ENCODE measurements at places on chromosomes 13 and 19.

GRCh38 chr13:78999494-78999893 lies 340.5 kb upstream of the OBI1 start:
- no peak overlapping the region for H3K4me3 ChIP-seq
- H3K4me1 ChIP-seq: no peaks in the 10 kb centered on the region
- no peak for DNase-seq
- H3K27me3 ChIP-seq: no peaks in the 10 kb centered on the region
- no peaks in the 10 kb centered on the region for H3K36me3 ChIP-seq

DNA sequence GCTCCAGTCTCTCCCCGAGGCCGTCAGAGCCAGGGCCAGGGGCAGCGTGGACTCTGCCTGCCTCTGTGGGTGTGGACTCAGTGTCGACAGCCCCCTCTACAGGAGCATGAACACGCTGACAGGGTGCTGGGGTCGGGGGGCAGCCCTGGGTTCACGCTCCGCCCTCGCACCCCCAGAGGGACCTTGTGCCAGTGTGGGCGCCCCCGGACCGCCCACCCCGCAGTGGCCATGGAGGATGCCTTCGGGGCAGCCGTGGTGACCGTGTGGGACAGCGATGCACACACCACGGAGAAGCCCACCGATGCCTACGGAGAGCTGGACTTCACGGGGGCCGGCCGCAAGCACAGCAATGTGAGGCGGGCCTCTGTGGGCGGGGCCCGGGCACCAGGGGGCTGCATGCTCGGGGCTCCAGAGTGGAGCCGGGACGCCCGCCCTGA lies 8.3 kb downstream of the TRPM4 start:
- H3K27ac ChIP-seq: peak overlapping the region; percentile 73
- H3K36me3 ChIP-seq: peaks cover 23% of the 10 kb centered on the region
- no peak for DNase-seq
- H3K4me1 ChIP-seq: peaks cover 14% of the 10 kb centered on the region

DNA sequence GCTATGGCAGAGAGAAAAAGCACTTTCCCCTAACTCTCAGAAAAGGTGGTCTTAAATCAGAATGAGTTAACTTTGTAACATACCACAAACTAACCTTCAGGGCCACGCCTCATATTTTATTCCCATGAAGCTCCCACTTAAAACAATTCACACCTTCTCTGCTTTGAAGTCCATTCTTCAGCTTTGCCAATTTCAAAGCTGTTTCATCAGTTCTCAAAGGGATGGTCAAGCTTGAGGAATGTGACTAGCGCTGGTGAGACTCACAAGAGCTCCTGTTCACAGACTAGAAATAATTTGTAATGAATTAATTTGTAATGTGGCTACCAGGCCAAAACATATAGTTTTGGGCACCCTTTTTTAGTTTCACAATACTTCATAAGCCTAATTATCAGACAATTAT lies 68.2 kb downstream of the STK24 start:
- H3K4me1 ChIP-seq: peaks cover 65% of the 10 kb centered on the region
- peak overlapping the region; percentile 75 for H3K27ac ChIP-seq
- H3K4me3 ChIP-seq: no peak overlapping the region
- H3K27me3 ChIP-seq: no peaks in the 10 kb centered on the region
- DNase-seq: no peak

GRCh38 chr19:14414926-14415690 lies 4.0 kb downstream of the DDX39A start:
- H3K36me3 ChIP-seq: peaks cover 37% of the 10 kb centered on the region
- no peaks in the 10 kb centered on the region for H3K27me3 ChIP-seq
- DNase-seq: no peak

GRCh38 chr13:50513300-50513877 lies 330.1 kb downstream of the DLEU7 start:
- no peak for DNase-seq
- no peak overlapping the region for H3K4me3 ChIP-seq
- no peaks in the 10 kb centered on the region for H3K36me3 ChIP-seq
- H3K27me3 ChIP-seq: no peaks in the 10 kb centered on the region

GRCh38 chr13:99133230-99133629 lies 67.4 kb upstream of the UBAC2 start:
- H3K36me3 ChIP-seq: no peaks in the 10 kb centered on the region
- no peaks in the 10 kb centered on the region for H3K4me1 ChIP-seq
- H3K4me3 ChIP-seq: no peak overlapping the region
- no peak overlapping the region for H3K27ac ChIP-seq

- no peaks in the 10 kb centered on the region for H3K36me3 ChIP-seq
- no peak overlapping the region for H3K4me3 ChIP-seq
- peaks cover 6% of the 10 kb centered on the region for H3K4me1 ChIP-seq
- no peak for DNase-seq
Observed at GRCh38 chr13:29434217-29434945, 161.1 kb downstream of the SLC7A1 start.

GRCh38 chr19:28290963-28291657 lies 921.8 kb downstream of the UQCRFS1 start:
- no peak for DNase-seq
- no peaks in the 10 kb centered on the region for H3K27me3 ChIP-seq

DNA sequence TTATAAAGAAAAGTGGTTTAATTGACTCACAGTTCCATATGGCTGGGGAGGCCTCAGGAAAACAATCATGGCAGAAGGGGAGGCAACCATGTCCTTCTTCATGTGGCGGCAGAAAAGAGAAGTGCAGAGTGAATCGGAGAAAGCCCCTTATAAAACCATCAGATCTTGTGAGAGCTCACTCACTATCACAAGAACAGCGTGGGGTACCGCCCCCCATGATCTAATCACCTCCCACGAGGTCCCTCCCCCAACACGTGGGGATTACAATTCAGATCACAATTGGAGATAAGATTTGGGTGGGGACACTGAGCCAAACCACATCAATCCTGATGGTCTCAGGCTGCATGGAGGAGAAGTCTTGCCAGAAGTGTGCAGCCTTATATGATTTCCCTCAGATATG lies 26.0 kb downstream of the TM9SF2 start:
- DNase-seq: no peak
- H3K27me3 ChIP-seq: no peaks in the 10 kb centered on the region
- no peak overlapping the region for H3K4me3 ChIP-seq
- H3K4me1 ChIP-seq: no peaks in the 10 kb centered on the region
- H3K36me3 ChIP-seq: peaks cover 56% of the 10 kb centered on the region

- DNase-seq: no peak
- H3K4me3 ChIP-seq: no peak overlapping the region
- no peaks in the 10 kb centered on the region for H3K27me3 ChIP-seq
- H3K36me3 ChIP-seq: no peaks in the 10 kb centered on the region
- H3K4me1 ChIP-seq: no peaks in the 10 kb centered on the region
Observed at GRCh38 chr13:82747958-82748357, 1134.3 kb downstream of the SLITRK1 start.

GRCh38 chr13:44497801-44498200 lies 78.3 kb downstream of the TSC22D1 start:
- H3K27me3 ChIP-seq: no peaks in the 10 kb centered on the region
- H3K4me1 ChIP-seq: no peaks in the 10 kb centered on the region
- H3K27ac ChIP-seq: no peak overlapping the region

- H3K4me1 ChIP-seq: peaks cover 25% of the 10 kb centered on the region
- DNase-seq: no peak
- H3K27ac ChIP-seq: no peak overlapping the region
- H3K4me3 ChIP-seq: no peak overlapping the region
Observed at GRCh38 chr13:76720821-76721220, 165.4 kb downstream of the KCTD12 start.

DNA sequence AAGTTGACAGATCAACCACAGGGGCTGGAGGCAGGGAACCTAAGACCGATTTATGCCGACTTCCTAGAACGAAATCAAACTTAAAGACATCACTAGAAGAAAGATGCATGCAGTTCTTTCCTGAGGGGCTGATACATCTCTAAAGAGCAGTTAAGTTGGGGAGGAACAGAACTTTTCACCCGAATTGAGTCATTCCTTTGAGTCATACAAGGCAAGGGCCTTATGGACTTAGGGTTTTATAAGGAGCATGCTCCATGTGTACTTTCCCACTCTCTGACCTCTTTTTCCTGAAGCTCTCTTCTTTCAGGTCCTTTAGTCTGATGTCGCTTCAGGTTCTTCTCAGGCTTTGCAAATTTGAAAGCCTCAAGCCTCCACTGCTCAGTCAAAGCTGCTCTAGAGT lies 7.9 kb upstream of the FBXL3 start:
- H3K27me3 ChIP-seq: no peaks in the 10 kb centered on the region
- no peaks in the 10 kb centered on the region for H3K36me3 ChIP-seq
- no peak overlapping the region for H3K27ac ChIP-seq
- no peak for DNase-seq
- no peak overlapping the region for H3K4me3 ChIP-seq

DNA sequence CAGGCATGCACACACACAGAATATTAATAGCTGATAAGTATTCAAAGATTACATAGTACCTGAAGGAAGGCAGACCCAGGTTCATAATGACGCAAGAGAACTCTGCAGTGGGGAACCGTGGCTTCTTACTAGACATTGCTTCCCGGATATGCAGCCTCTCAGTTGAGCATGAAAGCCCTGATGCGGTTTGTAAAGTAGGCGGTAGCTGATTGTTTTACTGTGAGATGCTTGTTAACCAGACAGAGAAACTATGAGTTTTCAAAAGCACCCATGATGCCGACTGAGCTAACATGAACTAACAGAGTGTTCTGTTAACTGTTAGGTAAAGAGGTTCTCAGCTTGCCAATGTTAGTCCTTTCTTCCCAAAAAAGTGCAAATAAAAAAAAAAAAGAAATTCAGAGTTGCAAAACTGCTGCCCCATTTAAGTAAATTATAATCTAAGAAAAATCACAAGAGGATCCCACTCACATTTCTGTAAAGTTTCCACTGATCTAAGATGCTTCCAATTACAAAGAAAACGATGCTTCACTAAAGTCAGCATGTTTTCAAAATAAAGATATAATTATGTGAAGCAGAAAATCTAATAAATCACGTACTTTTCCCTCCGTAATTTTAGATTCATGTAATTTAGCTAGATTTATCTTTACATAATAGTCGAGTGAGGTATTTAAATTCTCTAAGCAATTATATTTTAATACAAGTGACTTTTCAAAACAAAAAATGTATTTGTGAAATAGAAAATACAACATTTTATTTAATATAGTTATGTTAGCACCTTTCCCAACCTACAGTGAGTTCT lies 2.2 kb downstream of the FLT1 start:
- H3K27ac ChIP-seq: no peak overlapping the region
- no peak for DNase-seq

DNA sequence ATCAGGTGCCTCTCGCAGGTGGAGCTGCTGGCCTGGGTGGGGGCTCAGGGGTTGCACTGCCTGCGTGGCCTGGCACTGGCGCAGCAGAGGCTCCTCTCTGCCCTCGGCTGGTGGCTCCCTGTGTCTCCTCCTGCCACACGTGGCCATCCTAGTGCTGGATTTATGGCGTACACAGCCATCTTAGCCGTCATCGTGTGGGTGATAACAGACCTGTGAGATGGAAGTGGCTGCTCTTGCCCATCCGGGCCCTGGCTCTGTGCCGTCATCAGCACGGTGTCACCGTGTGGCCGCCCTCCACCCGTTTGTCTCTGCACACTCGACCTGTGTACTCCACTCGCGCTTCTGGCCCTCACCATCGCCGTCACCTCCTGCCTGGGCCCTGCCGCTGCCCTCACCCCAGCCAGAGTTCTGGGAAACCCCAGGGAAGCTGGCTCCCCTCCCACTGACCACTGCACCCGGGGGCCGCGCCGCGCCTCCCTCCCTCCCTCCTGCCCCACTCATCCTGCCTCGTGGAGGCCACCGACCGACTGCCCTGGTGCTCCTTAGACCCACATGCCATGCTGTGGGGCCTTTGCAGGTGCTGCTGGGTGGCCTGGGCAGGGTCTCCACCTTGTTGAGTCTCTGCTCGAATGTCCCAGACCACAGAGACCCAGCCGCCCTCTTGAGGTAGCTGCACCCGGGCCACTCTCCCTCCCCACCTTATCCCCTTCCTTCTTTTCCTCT lies 29.5 kb downstream of the TMEM255B start:
- DNase-seq: peak; percentile 62
- no peaks in the 10 kb centered on the region for H3K4me1 ChIP-seq
- no peaks in the 10 kb centered on the region for H3K36me3 ChIP-seq
- H3K4me3 ChIP-seq: no peak overlapping the region
- no peak overlapping the region for H3K27ac ChIP-seq
- no peaks in the 10 kb centered on the region for H3K27me3 ChIP-seq

DNA sequence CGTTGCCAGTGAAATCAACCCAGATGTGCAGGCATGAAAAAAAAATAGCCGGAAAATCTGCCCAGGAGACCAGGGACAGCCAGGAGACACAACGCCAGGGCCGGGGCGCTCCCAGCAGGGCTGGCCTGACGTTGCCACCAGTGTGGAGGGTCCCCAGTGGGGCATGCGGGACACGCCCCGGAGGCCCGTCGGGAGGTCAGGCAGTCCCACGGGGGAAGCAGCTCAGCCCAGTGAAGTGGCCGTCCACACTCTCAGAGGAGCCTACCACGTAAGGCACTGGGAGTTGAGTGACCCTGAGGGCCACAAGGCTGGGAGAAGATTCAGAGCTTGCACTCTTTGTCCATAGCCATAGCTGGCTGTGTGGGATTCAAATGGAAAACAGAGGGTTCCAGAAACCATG lies 53.2 kb upstream of the GAS6 start:
- H3K27me3 ChIP-seq: peaks cover 14% of the 10 kb centered on the region
- no peak for DNase-seq
- no peaks in the 10 kb centered on the region for H3K36me3 ChIP-seq

GRCh38 chr19:53906211-53907192 lies 2.6 kb upstream of the CACNG7 start:
- H3K4me1 ChIP-seq: no peaks in the 10 kb centered on the region
- peaks cover 51% of the 10 kb centered on the region for H3K27me3 ChIP-seq
- H3K4me3 ChIP-seq: no peak overlapping the region
- H3K36me3 ChIP-seq: no peaks in the 10 kb centered on the region

DNA sequence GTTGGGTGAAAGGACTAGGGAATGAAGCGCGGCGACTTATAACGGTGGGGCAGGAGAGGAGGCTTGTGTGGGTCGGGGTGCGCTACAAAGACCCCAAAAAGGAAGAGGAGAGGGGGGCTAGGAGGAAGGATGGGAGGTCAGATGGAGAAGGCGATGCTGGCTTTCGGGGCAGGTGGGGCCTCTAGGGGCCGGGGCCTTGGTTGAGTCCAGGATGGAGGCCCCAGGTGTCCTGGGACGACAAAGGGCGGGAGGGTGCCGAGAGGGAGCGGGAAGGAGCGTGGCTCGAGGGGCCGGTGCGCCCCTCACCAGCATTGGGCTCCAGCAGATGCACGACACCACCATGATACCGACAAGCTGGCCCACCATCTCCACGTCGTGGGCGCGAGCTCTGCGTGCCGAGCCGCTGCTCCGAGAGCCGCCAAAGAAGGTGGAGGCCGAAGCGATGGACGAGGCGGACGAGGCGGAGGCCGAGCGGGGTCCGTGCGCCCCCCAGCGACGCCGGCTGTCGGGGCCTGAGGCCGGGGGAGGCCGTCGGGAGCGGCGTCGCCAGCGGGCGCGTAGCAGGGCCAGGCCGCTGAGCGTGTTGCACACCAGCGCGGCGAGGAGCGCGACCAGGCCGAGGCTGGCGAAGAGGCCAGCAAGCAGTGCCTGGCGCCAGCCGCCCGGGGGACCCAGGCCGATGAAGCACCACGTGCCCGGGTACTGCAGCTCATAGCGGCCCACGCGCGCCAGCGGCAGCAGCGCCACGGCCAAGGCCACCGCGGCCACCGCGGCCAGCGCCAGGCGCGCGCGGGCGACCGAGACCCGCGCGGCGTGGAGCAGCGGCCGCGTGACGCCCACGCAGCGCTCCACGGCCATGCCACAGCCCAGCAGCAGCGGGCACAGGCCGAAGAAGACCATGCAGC lies 1.8 kb downstream of the PTGER1 start:
- peak; percentile 68 for DNase-seq
- peaks cover 39% of the 10 kb centered on the region for H3K36me3 ChIP-seq
- H3K4me3 ChIP-seq: no peak overlapping the region
- H3K4me1 ChIP-seq: peaks cover 29% of the 10 kb centered on the region
- no peak overlapping the region for H3K27ac ChIP-seq

Data from upper lobe of right lung (tissue), 1 donor.